ENCODE measurements at places on chromosomes 7 and 10.

- no peak for DNase-seq
Observed at GRCh38 chr7:1596181-1597043, 26.6 kb upstream of the PSMG3 start.

DNA sequence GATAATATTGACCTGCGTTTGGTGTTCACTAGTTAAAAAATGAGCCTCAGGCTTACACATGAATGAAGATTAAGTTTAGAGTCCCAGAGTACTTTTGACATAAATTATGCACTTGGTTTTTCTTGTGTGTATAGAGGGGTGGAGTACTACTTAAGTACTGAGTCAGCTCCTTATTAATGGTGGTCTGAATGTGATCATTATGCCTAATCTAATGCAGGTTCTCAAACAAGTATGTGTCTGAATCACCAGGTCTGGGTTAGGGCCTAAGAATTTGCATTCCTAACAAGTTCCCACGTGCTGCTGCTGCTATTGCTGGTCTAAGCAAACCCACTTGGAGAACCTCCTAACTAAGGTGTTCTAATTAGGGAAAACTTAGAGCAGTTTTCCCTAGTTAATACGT, 30.7 kb upstream of the STOX1 start:
- DNase-seq, result peak; percentile 40

DNA sequence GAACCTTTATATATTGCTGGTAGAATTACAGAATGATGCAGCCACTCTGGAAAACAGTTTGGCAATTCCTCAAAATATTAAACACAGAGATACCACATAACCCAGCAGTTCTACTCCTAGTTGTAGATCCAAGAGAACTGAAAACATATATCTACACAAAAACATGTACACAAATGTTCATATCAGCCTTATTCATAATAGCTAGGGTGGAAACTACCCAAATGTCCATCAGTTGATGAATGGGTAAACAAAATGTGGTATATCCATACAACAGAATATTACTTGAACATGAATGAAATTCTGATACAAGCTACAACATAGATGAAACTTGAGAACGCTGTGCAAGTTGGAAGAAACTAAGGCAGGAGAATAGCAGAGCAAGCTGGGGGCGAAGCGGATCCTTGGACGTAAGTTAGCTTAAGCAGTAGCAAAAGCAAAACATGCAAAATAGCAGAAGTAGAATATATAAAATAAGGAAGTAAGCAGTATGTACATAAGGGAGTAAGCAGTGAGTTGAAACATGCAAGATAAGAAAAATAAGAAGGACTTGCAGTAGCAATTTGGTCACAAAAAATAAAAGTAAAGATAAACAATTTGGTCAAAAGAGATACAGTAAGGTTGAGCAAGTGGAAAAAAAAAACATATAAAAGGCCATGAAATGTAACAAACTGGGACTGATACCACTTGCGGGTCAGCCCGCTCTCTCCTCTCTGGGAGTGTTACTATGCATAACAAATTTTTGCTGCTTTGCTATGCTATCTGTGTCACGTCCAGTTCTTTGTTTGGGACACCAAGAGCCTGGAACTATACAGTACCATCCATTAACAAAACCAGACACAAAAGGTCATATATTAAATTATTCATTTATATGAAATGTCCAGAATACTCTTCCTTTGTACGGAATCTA, 18.0 kb upstream of the HILPDA start:
- no peak for DNase-seq

DNA sequence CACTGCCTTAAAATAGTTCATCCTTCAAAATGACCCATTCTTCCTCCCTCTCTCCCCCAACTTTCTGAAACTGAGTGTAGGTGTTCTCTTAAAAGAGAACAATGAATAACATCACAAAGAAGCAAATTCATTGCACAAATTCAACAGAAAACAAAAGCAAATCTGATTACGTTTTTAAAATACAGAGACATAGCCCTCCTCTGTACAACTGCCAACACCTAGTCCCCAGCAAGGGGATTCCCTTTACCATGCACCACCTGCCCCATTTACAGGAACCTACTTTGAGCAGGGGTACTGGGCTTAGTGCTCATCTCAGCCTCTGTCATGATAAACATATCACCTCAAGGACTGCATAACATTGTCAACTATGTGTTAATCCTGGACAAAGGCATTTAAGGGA, 302.8 kb upstream of the AOAH start:
- no peak for DNase-seq

DNA sequence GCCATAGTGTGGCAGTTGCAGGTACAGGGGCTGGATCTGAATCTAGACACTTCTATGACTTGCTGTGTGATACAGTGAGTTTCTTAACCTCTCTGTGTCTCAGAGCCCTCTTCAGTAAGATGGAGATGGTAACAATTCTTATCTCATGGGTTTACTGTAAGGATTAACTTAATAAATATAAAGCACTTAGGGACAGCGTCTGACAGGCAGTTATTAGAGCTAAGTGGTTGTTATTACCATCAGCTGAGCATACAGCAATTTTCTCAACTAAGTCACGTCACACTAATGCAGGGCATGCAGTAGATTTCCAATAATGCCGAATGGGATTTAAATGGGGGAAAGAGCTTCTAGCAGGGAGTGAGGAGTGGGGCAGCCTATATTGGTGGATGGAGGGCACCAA, 162.6 kb downstream of the SH2D4B start:
- DNase-seq, result no peak

DNA sequence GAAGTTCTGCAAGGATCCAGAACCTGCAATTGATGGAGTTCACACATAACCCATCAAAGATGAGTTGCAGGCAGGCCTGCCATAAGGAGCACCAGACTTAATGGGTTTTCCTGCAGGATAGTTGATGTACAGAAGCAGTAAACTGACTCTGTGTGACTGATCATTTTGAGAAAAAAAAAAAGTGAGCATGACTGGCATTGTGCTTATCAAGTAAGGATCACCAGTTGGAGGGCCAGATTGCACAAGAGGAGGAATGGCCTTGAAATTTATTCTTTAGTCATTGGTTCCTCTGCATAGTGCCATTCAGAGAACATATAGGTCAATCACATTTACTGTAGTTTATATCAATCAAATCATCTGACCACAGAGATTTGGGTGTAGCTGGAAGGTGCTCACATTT, 3.8 kb downstream of the CYP3A43 start:
- no peak for DNase-seq

GRCh38 chr7:116100626-116101025, 70.1 kb upstream of the TFEC start:
- no peak for DNase-seq

DNA sequence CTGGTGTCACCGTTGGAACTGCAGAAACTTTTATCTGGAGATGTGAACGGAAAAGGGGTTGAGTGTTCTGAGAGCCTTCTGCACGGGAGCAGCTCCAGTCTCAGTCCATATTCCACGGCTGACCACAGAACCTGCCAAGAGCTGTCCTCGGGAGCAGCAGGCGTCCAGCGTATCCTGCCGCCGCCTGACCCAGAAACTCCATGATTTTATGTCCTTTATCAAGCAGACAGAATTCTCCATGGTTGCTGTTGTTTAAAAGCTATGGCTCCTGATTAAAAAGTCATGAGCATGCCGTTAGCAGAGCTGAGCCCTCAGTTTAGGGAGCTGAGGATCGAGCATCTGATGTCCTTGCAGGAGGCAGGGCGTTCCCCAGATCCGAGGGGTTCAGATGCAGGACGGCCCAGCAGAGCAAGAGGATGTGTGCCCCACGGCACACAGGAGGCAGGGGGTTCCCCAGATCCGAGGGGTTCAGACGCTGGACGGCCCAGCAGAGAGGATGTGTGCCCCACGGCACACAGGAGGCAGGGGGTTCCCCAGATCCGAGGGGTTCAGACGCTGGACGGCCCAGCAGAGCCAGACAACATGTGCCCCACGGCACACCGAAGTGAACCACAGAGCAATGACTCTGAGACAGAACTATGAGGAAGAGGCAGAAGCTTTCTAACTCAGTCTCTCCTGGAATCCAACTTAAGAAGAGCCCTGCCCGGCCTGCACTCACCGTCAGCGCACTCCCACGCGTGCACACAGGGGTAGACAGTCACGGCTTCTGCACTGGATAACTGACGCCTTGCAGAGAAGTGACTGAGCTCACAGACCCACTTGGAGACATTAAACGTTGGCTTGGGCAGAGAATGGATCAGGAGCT, 96.4 kb downstream of the WDR37 start:
- no peak for DNase-seq

DNA sequence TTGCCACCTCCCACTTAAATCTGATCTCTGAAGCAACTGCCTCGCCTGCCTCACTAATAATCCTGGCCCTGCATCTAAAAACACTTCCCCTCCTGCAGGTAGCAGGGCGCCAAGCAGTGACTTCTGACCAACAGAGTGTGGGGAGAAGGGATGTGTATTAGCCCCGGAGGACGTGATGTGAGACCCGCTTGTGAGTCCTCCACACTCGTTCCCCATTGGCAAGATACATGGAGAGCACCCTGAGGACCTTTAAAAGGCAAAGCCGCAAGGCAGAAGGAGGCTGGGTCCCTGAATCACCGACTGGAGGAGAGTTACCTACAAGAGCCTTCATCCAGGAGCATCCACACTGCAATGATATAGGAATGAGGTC, 6.1 kb upstream of the PILRA start:
- no peak for DNase-seq

GRCh38 chr7:105639667-105640493, 58.6 kb upstream of the EFCAB10 start:
- no peak for DNase-seq

GRCh38 chr7:121282129-121282528, 46.7 kb upstream of the WNT16 start:
- no peak for DNase-seq

GRCh38 chr7:134946260-134946659, 40.0 kb upstream of the AGBL3 start:
- no peak for DNase-seq

DNA sequence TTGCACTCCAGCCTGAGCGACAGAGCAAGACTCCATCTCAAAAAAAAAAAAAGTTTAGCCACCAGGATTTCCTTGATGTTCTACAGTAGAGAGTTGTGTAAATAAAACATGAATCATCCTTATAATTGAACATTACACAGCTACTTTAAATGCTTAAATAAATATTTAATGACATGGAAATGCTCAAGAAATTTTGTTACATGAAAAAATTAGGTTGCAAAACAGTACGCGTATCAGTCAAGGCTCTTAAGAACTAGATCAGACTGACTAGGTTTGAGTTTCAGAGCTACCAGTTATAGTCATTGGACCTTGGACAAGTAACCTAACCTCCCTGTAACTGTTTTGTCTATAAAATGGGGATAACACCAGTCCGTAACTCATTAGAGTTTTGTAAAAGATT, 38.7 kb upstream of the GSAP start:
- DNase-seq, result no peak

- DNase-seq, result no peak
Observed at GRCh38 chr7:25544254-25544653, 316.0 kb upstream of the NPVF start.

DNA sequence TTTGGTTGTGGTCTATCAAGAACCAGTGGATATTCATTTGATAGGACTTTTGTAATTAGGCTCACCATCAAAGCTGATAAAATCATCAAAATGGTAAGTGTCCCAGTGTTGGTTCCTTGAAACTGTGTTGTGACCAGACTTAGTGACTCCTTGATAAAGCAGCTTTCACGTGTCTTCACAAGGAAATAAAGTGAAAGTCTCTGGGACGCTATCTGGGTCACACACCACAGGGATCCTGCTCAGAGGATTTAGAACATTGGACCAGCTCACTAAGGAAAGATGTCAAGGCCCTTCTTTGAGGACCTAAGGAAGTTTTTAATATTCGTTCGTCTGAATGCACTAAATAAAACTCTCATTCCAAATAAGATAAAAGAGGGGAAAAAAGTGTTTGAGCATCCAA, 193.1 kb downstream of the RNLS start:
- no peak for DNase-seq

GRCh38 chr7:14837216-14837615, 65.3 kb downstream of the DGKB start:
- peak; percentile 16 for DNase-seq

- DNase-seq, result no peak
Observed at GRCh38 chr10:80512031-80512526, 25.6 kb upstream of the SH2D4B start.

DNA sequence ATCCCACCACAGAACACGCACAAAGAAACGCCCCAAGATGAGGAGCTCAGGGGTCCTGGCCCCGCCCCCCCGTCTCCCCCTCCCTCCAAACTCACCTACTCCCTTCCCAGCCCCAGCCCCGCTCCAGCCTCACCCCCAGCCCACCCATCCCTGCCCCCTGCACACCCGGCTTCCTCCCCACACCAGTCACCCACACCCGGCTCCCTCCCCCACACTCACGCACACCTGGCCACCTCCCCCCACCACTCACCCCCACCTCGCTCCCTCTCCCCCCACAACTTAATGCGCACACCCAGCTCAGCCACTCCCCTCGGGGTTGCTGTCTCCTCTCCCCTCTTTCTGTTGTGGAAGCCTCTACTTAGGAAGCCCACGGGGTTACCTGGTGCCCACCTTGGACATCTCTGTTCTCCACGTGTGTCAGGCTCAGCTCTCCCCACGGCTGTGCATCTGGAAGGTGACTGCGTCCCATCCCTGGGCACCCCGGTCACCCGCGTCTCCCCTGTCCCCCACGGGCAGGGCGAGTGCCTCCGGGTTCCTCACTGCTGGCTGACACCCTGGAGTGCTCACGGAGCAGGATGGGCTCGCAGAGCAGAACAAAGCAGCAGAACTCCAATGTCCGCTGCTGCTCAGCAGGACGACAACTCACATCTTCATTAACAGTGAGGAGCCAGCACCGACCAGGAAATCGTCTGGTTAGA, 166.8 kb downstream of the USP6NL start:
- DNase-seq, result no peak

DNA sequence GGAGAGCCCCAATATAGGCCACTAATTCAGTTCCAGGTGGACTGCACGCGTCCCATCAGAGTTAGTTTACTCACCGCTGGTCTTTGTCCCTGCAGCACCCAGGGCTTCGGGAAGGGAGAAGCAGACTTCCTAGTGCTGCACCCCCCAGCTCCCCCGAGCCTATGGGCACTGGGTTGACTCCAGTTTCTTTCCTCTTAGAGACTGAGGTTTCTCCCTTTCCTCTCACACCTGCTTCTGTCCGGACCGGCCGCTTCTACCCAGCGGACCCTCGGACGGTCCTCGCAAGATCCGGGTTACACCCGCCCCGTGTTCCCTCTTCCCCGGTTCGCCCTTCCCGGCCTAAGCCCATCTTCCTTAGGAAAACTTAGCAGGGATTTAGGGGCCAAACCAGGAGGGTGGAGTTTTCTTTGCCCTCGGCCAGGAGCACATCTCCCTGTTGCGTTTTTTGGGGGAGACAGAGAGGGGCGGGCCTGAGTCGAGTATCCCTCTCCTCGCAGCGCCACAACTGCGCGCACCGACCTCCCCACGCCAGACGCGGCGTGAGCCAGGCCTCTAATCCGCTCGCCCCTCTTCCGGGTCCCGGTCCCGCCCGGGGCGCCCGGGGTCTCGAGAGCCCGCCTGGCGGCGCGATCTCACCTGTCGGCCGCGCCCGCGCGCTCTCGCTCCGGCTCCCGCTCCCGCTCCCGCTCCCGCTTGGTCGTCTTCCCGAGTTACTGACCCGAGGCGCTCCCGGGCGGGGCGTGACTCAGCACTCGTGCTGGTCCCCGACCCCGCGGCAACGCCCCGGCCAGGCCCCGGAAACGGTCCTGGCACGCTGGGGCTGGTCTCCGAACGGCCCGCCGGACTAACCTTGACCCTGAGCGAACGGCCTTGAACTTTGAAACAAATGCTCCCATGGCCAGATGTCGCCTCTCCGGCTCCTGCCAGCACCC, at the start of gene AIFM2:
Gene AIFM2, minus strand, starts transcription at position 728 of the 932 bp plus-strand sequence. CDS start 8,741 bp downstream, outside the sequence.
- peak; percentile 51 for DNase-seq
